NCI-H446 (cell line): ENCODE measurements at places on chromosomes 16 and 17.

- DNase-seq: no peak
Observed at GRCh38 chr17:74599023-74599399, 6.9 kb upstream of the CD300LD start.

- DNase-seq: no peak
Observed at GRCh38 chr16:55001931-55002330, 71.3 kb downstream of the IRX5 start.

DNA sequence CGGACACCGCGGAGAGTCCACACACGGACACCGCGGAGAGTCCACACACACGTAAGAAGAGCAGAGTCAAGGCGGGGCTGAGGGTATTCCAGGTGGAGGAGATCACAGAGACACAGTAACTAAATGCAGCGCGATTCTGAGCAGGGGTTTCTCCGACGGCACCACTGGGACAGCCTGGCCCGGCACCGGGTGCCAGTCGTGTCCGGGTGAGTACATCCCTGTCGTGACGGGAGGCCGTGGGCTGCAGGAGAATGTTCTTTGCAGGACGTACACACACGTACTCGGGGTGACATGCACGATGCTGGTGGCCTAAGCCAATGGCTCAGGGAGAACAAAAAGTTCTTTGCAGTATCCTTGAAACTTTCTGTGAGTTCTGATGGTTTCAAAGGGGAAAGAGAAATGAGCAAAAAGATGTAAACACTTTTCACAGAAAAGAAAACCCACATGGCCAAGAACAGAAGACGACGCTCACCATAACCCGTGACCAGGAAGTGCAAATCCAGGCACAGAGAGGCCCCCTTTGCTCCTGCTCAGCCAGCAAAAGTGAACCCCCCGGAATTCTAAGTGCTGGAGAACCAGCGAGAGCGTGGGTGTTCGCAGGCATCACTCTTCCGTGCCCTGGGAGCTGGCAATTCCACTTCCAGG lies 53.7 kb upstream of the METRNL start:
- no peak for DNase-seq

GRCh38 chr17:37098152-37098551 lies 149.4 kb downstream of the AATF start:
- no peak for DNase-seq

DNA sequence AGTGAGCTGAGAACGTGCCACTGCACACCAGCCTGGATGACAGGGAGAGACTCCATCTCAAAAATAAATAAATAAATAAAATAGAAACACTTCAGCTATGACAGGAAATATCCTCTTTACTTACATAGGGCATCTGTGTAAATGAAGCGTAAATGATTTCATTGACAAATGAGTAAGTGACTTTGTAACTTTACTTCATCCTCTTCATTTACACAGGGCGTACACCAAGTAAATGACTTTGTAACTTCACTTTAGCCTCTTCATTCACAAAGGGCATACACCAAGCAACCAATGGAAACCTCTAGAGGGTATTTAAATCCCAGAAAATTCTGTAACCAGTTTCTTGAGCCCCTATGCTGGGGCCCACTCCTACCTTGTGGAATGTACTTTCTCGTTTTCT lies 16.2 kb upstream of the KLHDC4 start:
- no peak for DNase-seq

DNA sequence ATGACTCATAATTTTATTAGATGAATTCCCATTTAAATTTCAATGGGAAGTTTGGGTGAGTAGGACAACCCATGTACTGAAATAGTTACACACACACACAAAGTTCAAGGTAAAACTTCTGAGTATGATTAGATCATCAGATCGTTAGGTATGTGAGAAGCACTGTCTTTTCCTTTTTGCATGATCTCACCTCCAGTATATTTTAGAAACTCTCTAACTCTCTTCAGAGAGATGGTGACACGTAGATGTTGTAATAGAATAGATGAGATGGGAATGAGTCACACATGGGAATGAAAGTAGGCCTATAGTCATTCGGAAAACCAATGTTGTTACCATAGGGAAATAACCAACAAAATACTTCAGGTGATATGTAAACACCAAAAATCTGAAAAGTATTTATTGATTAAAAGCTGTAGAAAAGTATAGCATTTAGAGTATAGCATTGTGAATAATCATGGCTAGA lies 22.2 kb downstream of the KRT23 start:
- DNase-seq: no peak

DNA sequence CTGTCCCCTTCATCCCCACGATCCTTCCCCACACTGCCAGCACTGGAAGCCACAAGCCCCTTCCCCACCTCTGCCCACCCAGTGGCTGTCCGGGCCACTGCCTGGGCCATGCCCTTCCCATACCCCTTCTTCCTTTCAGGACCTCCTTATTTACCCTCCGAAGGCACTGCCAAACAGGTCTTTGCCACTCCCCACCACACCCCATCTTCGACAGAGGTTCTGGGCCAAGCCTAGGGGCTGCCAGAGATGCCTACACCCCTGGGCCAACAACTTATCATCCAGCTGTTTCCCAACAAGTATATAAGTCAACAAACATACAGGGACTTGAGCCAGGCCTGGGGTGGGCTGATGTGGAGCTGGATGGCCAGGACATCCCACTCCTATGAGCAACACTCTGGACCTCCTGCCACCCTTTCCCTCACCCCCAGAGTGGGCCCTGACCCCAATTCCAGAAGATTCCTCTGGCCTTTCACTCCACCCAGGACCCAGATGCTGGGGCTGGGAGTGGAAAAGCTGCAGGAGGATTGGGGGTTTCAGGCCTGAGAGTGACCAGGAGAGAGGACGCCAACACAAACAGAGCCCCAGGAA lies 1.5 kb upstream of the PPP1R1B start:
- DNase-seq: no peak

DNA sequence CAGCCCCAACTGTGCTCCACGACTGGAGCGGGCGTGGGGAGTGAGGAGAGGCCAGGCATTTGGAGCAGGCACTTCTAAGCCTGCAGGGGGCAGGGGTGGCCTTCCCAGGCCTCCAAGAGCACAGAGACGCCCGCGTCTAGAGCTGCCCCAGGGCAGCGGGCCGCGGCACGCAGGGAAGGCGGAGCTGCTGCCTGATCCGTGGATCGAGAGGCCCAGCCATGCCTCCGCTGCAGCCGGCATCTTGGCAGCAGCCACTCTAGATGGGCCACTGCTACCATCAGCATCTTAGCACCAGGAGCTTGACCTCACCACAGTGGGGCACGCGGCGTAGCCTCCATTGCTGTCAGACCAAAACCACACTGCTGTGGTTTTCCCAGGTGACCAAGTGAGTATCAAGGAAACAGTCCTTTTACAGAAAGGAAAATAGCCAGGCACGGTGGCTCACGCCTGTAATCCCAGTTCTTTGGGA lies 20.4 kb upstream of the WDR45B start:
- no peak for DNase-seq

GRCh38 chr16:63361032-63361624 lies 1324.9 kb upstream of the CDH8 start:
- DNase-seq: peak; percentile 32

DNA sequence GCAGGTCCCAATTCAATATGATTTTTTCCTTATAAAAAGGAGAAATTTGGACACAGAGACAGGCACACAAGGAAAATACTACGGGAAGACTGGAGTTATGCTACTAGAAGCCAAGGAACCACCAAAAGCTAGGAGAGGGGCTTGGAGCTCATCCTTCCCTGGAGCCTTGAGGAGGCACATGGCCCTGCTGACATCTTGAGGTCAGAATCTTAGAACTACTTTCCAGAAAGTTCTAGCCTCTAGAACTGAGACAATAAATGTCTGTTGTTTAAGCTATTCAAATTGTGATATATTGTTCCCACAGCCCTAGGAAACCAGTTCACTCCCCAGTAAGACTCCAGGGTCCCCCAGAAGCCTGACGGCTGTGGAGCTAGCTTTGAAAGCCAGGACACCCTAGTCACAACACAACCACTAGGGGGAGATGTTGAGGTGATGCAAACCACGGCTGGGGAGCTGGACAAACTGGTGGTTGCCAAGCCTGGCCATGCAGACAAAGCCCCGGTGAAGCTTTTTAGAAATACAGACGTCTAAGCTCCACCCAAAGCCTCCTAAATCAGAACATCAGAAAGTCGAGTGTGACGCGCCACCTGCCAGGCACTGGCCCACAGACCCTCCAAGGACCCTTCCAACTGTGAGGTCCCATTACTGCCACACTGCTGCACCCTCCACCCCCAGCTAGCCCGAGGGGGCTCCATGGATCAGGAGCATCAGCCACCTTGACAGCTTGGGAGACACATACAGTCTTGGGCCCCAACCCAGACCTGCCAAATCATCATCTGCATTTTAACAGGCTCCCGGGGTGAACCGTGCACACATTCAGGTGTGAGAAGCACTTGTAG lies 106.4 kb downstream of the SLC39A11 start:
- peak; percentile 44 for DNase-seq

- no peak for DNase-seq
Observed at GRCh38 chr17:45895969-45896785, 1.8 kb downstream of the MAPT start.

- DNase-seq: no peak
Observed at GRCh38 chr16:84349862-84350684, 18.3 kb upstream of the ATP2C2 start.

DNA sequence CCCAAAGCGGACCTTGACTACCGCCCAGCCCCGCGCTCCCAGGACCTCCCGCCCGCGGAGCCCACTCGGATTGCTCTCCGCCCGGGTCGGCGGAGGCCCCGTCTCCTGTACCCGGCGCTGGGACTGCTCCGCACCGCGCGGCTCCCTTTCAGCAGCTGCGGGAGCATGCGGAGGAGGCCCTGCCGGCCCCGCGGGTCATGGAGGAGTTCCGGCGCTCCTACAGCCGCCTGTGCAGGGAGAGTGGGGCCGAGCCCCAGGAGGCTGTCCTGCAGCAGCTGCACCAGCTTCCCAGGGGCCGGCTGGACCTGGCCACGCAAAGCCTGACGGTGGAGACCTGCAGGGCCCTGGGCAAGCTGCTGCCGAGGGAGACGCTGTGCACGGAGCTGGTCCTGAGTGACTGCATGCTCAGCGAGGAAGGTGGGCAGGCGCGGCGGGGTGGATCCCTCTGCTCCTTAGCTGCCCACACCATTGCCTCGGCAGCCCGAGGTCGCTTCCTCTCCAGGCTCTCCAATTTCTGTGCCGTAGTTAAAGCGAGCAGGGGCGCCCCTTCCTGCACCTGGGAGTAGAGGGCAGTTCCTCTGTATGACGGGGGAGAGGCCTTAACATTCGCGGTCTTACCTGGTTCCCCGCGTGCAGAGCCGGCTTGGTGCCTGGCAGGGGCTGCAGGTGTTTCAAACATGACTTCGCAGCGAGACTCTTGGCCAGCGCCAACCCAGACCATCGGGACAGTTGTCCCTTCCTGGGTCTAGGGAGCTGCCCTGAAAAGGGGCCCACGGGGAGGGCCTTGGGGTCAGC lies 539 bp downstream of the LRRC45 start:
- no peak for DNase-seq

DNA sequence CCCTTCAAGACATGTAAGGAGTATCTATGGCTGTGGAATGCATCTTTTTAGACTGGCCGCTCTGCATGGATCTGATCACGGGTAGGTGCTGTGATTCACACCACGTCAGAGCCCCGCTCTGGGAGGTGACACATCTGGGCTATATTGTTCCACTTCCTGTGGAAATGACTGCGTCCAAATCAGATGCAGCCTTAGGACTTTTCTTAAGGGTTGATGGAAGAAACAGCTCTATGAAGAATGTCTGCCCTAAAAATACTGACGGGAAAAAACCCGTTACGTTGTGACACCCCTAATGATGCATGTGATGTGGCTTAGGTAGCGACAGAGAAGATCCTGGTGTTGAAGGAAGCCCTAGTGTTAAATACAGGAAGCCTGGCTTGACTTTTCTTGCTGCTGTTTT lies 12.2 kb downstream of the BANP start:
- DNase-seq: no peak

- no peak for DNase-seq
Observed at GRCh38 chr16:53605831-53606400, 97.7 kb downstream of the RPGRIP1L start.

GRCh38 chr17:38881600-38882191 lies 11.8 kb downstream of the LASP1 start:
- no peak for DNase-seq

DNA sequence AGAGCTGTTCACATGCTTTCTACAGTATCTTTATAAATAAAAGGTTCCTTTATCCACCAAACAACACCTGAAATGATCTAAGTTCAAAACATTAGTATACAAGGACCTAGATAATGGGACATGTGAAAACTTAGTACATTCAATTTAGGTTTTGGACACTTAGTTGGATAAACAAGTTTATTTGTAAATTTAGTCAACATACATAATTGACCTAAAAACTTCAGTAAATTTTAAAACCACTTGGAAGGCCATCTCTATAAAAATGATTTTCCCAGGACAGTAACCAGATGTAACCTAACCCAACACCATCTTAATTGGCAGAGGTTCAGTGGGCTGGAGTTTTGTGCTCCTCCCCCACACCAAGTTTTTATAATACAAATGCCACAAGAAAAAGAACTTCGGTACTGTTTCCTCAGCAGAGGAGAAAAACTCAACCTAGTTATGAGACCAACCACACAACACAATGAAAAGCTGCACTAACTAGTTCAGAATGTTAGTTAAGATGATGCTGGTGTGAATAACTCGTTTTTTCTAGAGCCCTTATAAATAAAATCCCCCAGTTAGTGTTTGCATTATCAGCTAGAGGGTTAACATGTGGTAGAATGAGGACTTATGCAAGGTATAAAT lies 7.2 kb upstream of the UNK start:
- DNase-seq: no peak

- DNase-seq: no peak
Observed at GRCh38 chr17:59829217-59830006, 63.3 kb downstream of the TUBD1 start.

- no peak for DNase-seq
Observed at GRCh38 chr17:56300144-56300543, 146.9 kb downstream of the ANKFN1 start.

GRCh38 chr17:22600644-22601298 lies 908.4 kb downstream of the KCNJ18 start:
- peak; percentile 30 for DNase-seq

- DNase-seq: no peak
Observed at GRCh38 chr17:29683481-29683880, 60.8 kb upstream of the CORO6 start.

GRCh38 chr17:633641-634101 lies 81.0 kb downstream of the VPS53 start:
- DNase-seq: no peak

DNA sequence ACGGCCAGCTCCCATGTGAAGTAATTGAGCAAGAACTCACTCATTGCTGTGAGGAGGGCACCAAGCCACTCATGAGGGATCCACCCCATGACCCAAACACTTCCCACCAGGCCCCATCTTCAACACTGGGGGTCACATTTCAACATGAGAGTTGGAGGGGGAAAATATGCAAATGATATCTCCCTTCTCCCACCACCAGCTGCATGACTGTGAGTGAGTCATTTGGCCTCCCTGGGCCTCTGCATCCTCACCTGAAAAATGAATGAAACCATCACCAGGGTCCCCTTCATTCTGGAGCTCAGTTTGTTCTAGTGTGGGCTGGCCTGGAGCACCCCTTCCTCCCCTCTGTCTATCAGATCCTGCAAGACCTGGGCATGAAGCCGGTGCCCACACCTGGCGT lies 6.8 kb upstream of the MED9 start:
- no peak for DNase-seq

GRCh38 chr17:11840831-11841230 lies 156.4 kb downstream of the ZNF18 start:
- DNase-seq: no peak

GRCh38 chr17:79461041-79461440 lies 149.8 kb downstream of the RBFOX3 start:
- DNase-seq: no peak

GRCh38 chr16:4537376-4538343 lies 913 bp downstream of the CDIP1 start:
- no peak for DNase-seq
